ENCODE measurements at places on chromosomes 1 and 21.
A peak's percentile ranks its signal among the peaks of the same experiment; 100 is the strongest.

- DNase-seq = peak; percentile 45
Observed at GRCh38 chr1:89356658-89357400, 7.0 kb upstream of the GBP6 start.

GRCh38 chr1:108686614-108687313, 5.3 kb upstream of the PRPF38B start:
- DNase-seq = no peak

DNA sequence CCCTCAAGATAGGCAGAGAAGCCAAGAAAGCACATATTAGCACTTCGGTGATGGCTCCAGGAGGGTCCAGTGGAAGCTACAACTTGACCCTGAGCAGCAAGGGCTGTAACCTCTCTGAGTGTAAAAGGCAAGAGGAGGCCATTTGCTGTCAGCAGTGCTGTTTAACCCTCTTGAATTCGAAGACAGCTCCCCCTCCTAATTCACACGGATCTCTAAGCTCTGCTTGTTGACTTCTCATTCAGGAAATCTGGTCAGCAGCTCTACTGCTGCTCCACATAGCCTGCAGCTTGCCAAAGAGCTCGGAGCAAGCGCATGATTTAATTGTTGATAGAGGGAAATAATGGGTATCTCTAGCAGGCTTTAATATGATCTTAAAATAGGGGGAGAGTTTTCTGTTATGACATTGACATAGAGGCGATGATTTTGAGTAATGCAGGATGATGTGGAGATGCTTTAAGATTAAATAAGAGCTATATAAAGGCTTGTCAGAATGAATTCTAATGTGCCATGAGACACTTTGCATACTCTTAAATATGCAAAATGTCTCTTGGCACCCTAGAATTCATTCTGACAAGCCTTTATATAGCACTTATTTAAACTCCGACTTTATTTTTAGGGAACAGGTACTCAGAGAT, 79.4 kb upstream of the USH2A start:
- no peak for DNase-seq

GRCh38 chr1:86218859-86219258, 62.3 kb upstream of the COL24A1 start:
- no peak for DNase-seq

GRCh38 chr1:33876970-33877650, 13.2 kb downstream of the HMGB4 start:
- no peak for DNase-seq

DNA sequence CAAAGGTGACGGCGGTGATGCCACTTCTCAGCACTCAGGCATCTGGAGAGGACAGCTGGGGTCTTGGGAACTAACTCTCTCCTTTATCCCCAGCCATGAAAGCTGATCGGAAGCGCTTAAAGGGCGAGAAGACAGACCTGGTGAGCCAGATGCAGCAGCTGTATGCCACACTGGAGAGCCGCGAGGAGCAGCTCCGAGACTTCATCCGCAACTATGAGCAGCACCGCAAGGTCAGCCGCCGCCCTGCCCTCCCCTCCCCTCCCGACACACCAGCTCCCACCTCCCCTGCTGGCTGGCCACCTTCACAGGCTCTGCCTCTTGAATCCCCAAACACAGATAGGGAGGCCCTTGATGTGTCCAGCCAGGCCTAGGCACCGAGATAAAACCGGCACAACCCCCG, 118.9 kb upstream of the TMEM51 start:
- no peak for DNase-seq

DNA sequence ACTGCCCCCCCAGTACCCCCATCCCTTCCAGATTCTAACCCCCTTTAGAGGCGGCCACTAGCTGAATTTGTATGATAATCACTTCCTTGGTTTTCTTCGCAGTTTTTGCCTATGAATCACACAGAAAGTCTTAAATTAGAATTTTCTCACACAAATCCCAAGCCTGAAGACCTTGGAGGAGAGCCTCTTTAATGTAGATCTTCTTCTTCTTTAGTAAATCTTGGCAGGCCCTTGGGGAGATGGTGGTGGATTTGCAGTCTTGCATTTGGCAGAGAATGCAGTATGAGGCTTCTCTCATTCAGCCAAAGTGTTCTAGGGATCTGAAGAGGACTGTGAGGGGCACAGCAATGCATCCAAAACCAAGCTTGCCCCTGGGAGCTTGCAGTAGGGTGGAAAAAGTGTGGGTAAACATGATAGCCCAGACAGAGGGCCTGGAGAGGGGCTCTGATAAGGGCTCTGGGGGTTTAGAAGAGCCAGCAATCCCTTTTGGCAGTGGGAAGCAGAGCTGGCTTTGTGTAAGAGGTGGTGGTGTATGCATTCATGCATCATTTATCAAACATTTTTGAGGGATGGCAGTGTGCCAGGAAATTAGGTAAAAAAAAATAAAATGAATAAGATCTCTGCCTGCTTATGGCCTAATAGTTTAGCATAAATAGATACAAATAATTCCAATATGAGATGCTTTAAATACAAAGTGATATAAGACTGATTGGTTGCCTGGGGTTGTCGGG, 7.7 kb upstream of the CDC42 start:
- DNase-seq = no peak

DNA sequence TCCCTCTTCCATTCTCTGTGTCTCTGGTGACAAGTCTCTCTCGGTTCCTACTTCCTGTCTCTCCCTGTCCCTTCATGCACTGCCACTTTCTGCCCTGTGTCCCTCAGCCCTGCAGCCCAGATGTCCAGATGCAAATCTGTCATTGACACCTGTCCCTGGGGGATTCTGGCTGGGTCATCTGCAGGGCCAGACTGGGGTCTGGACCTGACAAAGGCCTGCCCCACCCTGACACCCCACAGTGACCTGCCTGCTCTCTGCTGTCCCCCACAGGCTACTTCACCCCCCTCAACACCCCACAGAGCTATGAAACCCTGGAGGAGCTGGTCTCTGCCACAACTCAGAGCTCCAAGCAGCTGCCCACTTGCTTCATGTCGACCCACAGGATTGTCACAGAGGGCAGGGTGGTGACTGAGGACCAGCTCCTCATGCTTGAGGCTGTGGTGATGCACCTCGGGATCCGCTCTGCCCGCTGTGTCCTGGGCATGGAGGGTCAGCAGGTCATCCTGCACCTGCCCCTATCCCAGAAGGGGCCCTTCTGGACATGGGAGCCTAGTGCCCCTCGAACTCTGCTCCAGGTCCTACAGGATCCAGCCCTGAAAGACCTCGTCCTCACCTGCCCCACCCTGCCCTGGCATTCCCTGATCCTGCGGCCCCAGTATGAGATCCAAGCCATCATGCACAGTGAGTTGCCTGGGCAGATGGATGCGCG, 7.2 kb downstream of the THEMIS2 start:
- no peak for DNase-seq

- DNase-seq = no peak
Observed at GRCh38 chr21:31905503-31906451, 33.0 kb downstream of the HUNK start.

DNA sequence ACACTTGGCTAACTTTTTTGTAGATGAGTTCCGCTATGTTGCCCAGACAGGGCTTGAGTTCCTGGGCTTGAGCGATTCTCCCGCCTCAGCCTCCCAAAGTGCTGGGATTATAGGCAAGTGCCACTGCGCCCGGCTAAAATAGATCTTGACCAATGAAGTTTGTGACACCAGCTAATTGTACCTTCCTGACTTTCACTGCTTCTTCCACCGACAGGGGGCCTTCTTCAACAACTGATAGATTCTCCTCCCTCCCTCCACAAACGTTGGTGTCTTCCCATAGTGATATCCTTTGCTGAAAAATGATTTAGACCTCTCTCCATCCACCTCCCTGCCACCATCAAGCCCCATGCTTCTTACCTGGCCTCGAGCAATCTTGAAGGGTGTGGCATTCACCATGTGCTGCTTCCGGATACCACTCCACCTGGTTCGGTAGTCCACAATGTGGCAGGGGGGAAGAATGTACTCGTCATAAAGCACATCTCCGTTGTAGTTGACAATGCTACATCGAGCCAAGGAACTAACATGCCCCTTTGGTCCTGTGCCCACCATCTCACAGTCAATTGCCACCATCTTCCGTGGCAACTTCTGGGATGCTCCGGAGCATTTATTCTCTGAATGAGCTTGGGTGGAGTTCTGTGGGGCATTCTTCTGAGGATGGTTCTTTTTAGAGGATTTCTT, 1.6 kb upstream of the METTL25B start:
- DNase-seq = peak; percentile 85

- DNase-seq = no peak
Observed at GRCh38 chr1:198273748-198274295, 117.0 kb downstream of the NEK7 start.

- no peak for DNase-seq
Observed at GRCh38 chr1:63794939-63795378, 21.1 kb downstream of the ROR1 start.

DNA sequence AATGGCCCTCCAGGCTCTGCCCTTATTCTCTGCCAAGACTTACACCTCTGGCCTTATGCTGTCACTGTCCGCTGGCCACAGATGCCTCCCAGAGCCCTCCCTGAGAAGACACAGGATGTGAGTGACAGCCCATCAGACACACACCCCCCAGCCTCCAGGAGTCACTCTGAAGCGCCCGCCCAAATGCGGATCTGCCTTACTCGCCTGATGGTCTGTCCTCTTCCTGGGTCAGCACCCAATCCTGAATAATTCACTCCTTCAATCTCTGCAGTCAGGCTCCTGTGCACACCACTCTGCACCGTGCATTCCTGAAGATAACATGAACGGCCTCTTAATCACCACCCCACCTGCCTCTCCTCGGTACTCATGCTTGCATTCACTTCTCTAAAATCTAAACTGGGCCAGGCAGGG, 14.7 kb downstream of the CLSTN1 start:
- DNase-seq = no peak

GRCh38 chr1:45543581-45544417, 6.8 kb upstream of the AKR1A1 start:
- DNase-seq = peak; percentile 39

DNA sequence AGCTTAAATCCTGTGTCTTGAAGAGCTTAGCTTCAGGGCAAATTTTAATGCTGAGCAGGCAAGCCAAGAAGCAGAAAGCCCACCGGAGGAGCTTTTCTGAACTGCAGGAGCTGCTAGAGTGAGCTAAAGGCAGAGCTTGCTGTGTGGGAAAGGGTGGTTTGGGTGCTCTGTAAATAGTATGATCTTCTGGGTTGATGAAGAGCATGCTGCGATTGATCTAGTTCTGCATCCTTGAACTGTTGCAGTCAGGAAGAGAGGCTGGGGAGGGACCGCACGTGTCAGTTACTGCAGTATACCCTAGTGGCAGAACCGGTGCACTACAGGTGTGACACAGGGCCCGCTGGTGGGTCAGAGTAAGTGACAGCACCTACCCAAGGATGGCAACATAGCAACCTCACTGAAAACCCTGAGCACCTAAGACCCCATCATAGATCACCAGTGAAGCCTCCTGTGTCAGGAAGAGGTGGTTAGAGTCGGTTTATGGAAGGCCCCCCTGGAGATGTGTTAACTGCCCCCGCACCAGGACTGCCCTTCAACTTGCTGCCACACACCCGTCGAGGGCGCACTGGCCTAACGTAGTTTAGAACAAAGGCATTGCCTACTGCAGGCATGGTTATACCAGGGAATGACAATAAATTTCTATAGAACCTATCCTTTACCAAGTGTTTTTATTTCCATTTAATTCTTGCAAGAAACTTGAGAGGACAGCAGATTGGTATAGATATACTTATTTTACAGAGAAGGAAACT, 146.0 kb upstream of the KIAA0040 start:
- DNase-seq = peak; percentile 45

GRCh38 chr1:67632811-67633655, 52.0 kb upstream of the GADD45A start:
- DNase-seq = no peak

DNA sequence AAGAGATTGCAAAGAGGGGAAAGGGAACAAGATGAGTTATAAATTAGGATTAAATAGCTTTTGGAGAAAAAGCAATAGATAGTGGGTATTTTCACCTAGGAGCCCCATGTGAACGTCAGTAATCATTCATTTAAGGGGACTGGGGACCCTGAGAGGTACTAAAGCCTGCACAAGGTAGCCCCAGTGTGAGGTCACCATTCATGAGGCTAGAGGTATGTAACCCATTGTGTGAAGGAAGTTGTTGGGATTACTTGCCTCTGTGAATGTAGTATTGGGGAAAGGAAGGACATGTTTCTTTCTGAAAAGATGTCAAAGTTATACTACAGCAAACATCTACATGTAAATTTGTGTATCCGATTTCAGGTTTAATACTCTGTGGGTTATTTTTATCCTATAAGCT, 276.8 kb downstream of the TBX15 start:
- DNase-seq = no peak

DNA sequence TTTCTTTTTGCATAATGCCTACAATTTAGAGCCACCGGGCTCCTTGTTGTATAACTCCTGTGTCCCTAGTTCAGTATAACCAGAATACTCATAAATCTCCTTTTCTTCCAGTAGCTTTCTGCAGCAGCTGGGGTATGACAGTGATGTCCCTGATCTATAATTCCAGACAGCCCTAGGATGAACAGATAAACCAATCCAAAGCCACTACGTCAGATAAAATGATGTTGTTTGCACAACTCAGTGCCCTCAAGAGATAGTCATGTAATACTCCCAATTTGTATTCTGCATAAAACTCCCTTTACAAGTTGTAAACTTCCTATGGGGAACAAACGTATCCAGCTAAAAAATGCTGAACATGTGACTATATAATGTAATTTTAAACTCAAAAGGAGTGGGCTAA, 44.7 kb downstream of the ZNF326 start:
- DNase-seq = no peak

GRCh38 chr1:24912376-24913273, 17.5 kb downstream of the RUNX3 start:
- DNase-seq = no peak

GRCh38 chr1:117365350-117366176, 1.7 kb upstream of the MAN1A2 start:
- no peak for DNase-seq

DNA sequence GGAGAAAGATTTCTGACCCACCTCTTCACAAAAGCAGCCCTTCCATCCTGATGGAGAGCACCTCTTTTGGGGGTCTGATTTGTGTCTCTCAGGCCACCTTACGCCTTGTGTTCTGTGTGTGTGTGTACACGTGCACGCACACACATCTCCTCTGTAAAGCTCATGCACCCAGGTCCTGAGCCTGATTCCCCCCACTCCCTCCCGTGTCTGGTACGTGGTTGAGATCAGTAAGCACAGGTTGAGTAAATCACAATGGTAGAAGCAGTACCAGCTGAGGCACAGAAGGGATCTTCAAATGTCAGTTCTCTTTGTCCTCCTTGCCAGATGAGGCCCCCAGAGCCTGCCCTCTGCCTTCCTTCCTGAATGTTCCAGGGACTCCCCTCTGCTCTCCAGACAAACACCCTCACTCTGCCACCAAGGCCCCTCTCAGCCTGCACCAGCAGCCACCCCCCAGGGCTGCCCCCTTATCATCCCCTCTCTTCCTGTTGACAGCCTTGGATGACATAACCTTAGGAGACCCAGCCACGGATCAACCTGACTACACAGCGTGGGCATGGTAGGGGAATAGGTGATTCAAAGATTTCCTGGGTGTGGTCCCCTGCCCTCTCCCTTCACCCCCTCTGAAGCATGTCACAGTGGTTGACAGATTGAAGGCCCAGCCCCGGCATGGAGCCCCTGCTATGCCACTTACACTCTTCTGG, 112.8 kb downstream of the HIVEP3 start:
- no peak for DNase-seq

All from HuH-7 (cell line).